ENCODE measurements at places on chromosomes 5 and 9.

DNA sequence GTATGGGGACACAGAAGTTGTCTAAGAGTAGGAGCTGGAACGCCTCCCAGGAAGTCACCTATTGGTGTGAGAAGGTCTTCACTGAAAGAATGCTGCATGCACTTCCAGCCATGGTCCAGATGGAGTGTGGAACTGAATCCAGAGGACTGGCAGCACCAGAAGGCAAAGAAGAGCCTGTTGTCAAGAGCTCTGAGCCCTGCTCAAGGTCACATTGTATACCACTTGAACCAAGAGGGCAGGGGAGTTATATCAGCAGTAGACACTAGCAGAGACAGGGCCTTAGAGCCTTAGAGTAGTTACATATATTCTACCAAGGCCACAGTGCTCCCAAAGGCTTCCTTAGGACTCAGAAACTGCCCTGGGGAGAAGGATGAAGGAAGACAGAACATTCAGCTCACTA is 130.8 kb upstream of the POC5 start:
- no peak for ATAC-seq

GRCh38 chr9:133958756-133959155 is 33.4 kb downstream of the VAV2 start:
- no peak for ATAC-seq

- ATAC-seq, result no peak
Observed at GRCh38 chr5:111635151-111635902, 121.7 kb downstream of the NREP start.

DNA sequence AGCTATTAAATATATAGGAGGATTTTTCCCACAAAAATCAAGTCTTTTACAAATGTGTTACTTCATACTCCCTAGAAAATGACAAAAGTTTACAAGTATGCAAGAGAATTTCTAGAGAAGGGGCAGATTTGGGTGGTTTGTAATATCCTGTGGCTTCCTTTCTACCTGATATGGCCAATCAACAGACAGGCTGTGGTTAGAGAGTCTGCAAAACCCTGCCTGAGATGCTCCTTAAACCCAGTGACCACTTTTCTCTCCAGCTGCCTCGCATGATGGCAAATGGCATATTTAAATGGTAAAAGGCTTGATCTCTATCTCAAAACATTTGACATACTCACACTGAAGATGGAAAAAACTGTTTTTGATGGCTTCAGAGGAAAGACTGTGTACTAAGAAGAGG is 550.1 kb upstream of the ZNF462 start:
- ATAC-seq, result no peak

- ATAC-seq, result no peak
Observed at GRCh38 chr9:20054734-20055133, 265.9 kb upstream of the SLC24A2 start.

DNA sequence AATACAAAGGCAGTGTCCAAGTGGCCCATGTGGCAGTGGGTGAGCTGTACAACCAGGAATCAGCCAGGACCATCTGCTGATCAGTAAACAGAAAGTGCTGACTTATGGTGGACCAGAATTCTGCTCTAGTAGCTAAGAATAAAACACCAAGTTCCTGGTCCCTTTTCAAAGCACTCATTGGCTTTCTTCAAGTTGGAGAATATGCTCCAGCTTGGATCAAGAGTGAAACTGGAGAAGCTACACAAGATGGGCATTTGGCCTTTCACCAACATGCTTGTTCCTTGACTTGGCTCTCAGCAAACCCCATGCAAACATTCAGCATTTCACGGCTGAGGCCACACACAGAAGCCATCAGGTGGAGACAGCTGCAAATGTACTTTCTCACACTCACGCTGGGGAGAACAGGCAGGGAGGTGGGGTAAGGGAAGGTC is 32.1 kb downstream of the MARCHF3 start:
- ATAC-seq, result no peak

- peak; percentile 7 for ATAC-seq
Observed at GRCh38 chr9:14326264-14326826, 12.4 kb upstream of the NFIB start.

DNA sequence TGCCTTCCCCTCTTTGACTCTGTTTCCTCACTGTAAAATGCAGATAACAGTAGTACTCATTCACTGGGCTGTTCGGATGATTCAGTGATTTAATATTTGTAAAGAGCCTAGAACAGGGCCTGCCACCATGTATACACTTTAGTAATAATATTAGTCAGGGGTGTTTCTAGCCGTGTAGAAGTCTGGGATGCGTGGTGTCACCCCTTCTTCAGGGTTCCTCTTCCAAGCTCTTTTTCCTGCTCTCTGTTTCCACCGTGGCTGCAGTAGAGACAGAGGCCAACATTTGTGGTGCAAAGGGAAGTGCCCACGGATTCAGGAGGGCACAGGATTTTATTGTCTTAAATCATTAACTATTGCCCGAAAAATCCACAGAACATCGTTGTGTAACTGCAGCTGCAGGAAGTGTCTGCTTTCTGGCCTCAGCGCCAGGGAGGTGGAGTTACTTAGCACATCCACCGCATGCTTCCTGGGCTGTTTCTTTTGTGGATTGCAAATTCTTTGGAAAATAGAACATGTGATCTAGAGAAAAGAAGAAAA is 61.7 kb downstream of the TRIO start:
- ATAC-seq, result peak; percentile 67

DNA sequence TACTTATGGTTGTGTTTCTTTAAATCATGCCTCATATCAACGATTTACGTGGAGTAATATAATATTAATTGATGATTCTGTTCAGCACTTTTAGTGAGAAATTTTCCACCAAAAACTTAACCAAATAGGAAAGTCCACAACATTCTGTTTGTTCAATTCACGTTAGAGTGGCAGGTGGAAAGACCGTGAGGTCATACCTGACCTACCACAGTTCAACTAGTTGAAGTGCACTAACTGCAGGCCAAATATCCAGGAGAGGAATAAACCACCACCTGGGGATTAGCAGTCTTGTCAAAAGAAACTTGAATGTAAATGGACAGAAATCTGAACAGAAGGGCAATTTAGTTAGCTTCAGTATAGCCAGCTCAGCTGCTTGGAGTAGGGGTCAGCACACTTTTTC is 577.7 kb downstream of the KIF4B start:
- ATAC-seq, result no peak

DNA sequence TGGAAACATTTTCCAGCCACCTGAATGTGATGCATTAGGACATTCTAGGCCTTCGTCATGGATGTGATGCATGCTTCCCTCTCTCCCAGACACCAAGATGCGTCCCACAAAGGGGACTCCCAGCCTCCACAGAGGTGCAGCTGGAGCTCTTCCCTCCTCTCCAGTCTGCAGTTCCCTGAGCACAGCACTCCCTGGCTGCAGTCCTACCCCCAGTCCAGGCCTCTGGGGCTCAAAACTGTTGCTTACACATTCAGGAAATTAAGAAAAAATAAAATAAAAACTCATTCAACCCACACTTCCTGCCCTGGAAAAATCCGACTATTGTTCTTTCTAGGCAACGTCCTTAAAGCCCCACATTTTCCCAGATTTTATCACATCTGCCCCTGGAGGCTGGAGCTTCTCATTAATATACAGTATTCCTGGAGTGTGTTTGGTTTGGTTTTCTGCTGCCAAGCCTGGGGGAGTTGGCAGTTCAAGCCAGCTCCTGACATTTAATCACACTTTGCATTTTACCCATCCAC is 78.4 kb upstream of the ICE1 start:
- ATAC-seq, result no peak

- no peak for ATAC-seq
Observed at GRCh38 chr9:84875193-84875592, 205.7 kb downstream of the NTRK2 start.

DNA sequence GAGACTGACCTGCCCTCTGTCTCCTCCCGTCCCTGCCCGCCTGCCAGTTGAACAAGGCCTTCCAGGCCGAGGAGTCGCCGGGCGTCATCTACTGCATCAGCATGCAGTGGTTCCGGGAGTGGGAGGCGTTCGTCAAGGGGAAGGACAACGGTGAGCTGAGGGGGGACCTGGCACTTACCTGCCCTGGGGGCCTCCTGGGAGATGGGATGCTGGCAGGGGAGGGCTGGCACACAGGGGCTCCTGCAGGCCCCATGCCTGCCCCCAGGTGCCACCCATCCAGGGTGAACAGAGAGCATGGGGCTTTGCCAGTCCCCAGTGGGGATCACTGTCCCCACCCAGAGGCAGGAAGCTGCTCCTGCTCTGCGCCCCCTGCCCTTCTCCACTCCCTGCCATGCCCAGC is 43.0 kb downstream of the USP20 start:
- ATAC-seq, result no peak

DNA sequence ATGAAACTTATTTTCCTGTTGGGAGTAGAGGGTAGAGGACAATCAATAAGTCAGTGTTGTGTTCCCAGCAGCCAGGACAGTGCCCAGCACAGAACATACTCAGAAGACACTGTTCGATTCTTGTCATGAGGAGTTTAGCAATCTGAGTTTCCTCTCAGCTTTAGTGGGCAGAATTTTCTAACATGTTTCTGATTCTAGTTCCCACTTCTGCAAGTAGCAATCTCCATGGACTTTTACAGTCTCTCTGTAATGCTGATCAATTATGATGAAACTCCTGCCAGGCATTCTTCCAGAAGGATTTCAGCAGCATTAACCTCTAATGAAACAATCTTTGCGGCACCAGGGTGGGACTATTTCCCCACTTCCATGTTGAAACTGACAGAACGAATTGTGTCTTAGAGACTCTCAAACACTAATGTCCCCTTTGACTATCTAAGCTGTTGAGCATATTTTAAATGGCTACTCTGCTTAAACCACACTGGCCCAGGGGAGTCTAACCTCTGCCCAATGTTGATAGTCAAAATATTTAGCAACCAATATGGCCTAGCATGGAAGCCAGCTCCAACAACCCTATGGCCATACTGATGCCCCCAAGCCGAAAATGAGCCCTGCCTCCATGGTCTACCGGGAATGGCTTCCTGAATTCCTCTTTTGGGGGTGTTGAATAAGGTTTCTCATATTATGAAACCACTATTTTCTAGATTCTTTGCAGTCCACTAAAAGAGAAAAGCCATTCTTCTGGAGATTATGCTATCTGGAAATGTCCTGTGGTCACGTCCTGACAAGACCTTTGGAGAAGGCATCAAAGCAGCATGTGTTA is 484.3 kb downstream of the BNC2 start:
- peak; percentile 83 for ATAC-seq

DNA sequence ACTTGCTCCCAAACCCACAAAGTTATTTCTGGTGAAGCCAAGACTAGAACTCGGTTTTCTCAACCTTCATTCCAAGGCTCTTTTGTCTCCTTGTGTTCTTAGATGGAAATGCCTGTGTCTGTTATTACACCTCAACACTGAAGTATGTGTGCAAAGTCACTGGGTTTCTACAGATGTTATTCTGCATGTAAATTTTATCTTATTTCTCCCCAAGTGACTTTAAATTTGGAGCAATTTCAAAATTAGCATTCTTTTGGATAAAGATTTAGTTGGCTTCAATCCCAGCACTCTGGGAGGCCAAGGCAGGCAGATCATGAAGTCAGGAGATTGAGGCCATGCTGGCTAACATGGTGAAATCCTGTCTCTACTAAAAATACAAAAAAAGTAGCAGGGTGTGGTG is 104.4 kb upstream of the GNA14 start:
- peak; percentile 46 for ATAC-seq

DNA sequence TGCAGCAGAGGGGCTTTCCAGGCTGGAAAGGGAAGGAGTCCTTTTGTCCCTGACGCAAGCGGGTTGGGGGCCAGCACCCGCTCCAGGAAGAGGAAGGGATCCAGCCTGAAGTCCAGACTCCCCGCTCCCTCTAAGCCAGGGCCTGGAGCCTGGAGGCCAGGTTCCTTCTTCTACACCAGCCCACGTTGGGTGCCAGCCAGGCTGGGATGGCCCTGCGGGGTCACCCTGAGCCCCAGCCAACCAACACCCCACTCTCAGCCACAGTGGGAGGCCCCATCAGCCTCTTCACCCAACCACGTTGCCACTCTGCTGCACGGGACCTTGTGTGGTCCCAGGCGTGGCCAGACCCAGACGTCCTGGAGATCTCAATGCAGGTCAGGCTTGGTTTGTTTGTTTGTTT is 970 bp upstream of the FUT7 start:
- ATAC-seq, result no peak

GRCh38 chr5:72600391-72600981 is 93.3 kb upstream of the ZNF366 start:
- ATAC-seq, result peak; percentile 70

- no peak for ATAC-seq
Observed at GRCh38 chr9:87862536-87863268, 20.0 kb upstream of the SPATA31E1 start.

DNA sequence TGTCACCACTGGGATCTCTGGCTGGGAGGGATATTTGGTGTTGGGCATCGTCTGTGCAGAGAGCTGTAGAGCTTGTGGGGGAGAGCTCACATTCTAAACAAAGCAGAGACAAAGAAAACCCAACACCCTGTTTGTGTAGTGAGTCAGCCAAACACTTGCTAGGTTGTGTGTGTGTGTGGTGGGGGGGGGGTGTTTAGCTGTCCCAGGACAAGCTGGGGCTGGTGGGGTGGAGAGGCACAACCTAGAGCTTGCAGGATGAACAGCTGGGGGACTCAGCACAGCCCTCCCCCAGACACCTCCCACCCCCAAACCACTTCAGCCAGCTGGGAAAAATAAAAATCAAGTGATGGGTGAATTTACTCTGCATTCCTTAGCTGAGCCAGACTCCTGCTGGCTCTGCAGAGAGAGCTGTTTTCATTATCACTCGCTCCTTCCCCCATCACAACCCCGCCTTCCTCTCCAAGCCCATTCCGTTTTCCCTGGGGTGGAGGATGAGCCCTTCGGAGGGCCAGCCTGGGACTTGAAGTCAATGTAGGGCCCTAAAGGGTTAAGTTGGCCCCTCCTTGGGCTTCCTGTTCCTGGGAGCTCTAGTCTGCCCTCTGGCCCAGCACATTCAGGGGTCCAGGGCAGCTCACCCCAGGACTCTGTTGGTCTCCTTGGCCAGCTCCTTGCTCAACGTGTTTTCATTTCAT is 2.6 kb downstream of the OLFML2A start:
- ATAC-seq, result peak; percentile 78

DNA sequence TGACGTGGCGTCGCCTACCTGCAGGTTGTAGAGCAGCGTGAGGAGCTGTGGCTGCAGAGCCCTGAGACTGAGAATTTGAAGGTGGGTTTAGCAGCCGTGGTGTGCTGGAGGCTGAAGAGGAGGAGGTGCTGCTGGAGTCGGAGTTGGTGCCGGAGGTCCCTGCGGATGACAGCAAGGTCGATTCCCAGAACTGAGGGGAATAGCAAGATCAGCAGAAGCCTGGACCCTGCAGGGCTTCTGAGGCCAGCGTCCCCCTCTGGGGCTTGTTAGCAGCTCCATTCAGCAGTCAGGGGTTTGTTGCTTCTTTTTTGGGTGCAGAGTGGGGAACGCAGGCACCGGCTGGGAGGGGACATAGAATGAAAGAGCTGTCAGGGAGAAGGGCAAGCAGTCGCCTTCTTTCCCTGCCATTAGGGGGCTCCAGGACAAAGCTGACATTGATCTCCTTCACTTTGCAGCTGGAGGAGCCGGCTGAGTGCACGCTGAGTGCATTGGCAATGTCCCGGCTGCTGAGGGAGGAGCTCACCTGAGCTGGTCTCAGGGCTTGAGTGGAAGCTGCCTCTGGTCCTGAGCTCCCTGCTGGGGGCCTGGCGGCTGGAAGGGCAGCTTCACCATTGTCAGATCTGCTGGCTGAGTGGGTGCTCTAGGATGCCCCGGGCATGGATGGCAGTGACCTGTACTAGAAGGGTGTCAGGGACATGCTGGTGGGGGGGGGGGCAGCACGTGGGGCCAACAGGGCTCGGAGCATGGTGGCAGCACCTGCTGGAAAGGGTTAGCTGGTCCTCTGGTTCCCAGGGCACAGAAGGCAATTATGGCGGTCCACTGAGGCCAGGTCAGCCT is 20.8 kb downstream of the OBP2B start:
- ATAC-seq, result peak; percentile 42

GRCh38 chr5:33992864-33993263 is 8.4 kb upstream of the SLC45A2 start:
- ATAC-seq, result no peak

- no peak for ATAC-seq
Observed at GRCh38 chr5:59560553-59560952, 333.0 kb downstream of the PDE4D start.
